ENCODE measurements at places on chromosomes 7 and 10.

GRCh38 chr10:114930320-114930719 lies 7.7 kb upstream of the TRUB1 start:
- DNase-seq, result peak; percentile 31

GRCh38 chr10:71694039-71694501 lies 25.5 kb downstream of the C10orf105 start:
- DNase-seq, result no peak

GRCh38 chr7:7696458-7697119 lies 21.8 kb downstream of the RPA3 start:
- DNase-seq, result no peak

DNA sequence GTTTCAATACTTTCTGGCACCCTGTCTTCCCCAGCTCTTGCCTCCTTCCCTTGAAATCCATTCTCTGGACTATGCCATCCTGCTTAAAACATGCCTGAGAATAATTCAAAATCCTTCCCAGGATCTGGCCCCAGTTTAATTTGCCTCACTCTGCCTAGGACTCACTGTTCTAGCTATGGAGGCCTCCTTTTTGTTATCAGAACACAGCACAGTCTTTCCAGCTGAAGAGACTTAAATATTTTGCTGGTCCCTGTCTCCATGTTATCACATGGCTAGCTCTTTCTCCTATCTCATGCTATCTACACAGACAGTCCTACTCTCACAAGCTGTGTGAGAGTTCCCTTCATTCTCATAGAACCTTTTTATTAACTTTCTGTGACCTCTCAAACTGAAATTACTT lies 194.8 kb downstream of the RNLS start:
- DNase-seq, result no peak

DNA sequence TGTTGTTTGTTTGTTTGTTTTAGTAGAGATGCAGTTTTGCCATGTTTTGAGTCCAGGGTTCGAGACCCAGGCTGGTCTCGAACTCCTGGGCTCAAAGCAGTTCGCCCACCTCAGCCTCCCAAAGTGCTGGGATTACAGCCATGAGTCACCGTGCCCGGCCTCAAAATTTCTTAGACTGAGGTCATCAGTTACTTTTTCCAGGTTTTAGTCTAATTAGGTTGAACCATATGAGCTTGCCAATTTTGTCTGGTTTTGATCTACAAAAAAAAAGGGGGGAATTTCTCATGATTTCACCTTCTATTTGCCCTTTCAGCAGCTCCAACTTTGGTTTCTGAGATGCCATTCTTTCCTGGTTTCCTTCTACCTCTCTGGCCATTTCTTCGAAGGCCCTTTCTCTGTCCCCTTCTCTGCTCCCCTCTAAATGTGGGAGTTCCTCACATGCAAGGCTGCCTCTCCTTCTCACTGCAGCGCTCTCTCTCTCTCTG lies 5.5 kb downstream of the CUEDC2 start:
- no peak for DNase-seq

DNA sequence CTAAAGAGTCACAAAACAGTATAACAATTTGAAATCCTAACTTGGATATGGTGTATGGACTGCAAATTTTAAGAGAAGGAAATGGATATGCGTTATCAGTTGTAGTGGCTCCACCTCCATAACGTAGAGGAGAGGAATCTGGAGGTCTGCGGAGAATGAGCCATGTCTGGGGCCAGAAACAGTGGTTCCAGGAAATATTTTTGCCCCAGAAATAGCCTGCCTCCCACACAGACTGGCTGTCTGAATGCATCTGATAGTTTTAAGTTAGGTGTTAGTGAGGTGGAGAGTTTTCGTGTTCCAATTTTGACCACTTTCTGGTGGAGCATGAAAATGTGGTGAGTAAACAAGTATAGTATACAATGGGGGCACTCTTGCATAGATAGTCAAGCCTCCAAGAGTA lies 1.6 kb downstream of the PHTF2 start:
- no peak for DNase-seq

DNA sequence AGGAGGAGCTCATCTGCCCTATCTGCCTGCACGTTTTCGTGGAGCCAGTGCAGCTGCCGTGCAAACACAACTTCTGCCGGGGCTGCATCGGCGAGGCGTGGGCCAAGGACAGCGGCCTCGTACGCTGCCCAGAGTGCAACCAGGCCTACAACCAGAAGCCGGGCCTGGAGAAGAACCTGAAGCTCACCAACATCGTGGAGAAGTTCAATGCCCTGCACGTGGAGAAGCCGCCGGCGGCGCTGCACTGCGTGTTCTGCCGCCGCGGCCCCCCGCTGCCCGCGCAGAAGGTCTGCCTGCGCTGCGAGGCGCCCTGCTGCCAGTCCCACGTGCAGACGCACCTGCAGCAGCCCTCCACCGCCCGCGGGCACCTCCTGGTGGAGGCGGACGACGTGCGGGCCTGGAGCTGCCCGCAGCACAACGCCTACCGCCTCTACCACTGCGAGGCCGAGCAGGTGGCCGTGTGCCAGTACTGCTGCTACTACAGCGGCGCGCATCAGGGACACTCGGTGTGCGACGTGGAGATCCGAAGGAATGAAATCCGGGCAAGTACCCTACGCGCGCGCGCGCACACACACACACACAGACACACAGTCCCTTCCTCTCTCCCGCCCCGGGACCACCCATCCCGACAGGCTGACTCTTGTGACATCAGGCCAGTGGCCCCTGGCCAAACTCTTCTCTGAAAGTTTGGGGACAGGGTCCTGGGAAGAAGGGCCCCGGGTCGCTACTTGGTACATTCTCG lies 538 bp downstream of the TRIM8 start:
- no peak for DNase-seq

DNA sequence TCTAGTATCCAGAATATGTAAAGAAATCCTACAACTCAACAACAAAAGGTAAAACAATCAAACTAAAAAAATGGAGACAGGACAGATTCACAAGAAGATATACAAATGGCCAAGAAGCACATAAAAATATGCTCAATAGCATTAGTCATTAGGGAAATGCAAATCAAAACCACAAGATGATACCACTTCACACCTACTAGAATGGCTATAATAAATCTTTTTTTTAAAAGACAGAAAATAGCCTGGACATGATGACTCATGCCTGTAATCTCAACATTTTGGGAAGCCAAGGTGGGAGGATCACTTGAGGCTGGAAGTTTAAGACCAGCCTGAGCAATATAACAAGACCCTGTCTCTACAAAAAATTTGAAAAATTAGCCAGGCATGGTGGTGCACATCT lies 27.9 kb upstream of the CHCHD3 start:
- DNase-seq, result no peak

- no peak for DNase-seq
Measured at GRCh38 chr10:26994743-26995142, 105.6 kb downstream of the ANKRD26 start.

- no peak for DNase-seq
Measured at GRCh38 chr10:71638822-71639719, 80.5 kb downstream of the C10orf105 start.

GRCh38 chr10:43166880-43167497 lies 28.7 kb downstream of the CSGALNACT2 start:
- no peak for DNase-seq

Measured in BJ (cell line).